ENCODE measurements at places on chromosomes 16 and 17. TPM values are rescaled to one million over a fixed set of nuclear protein-coding genes. Genes with fewer than 3 reads are reported as not detected.

The NUPR1 gene
- total RNA-seq, result 72.5 TPM

The MYH2 gene
- 3.5 TPM for total RNA-seq

The CACNA1H gene
- total RNA-seq, result 2.6 TPM

The GOSR1 gene
- total RNA-seq, result 13.8 TPM

The SHCBP1 gene
- total RNA-seq, result 0.82 TPM

Measured in pericardium fibroblast (primary cell).